ENCODE measurements at places on chromosomes 5 and 9.

- no peak for DNase-seq
Measured at GRCh38 chr5:133938929-133939328, 29.5 kb downstream of the C5orf15 start.

DNA sequence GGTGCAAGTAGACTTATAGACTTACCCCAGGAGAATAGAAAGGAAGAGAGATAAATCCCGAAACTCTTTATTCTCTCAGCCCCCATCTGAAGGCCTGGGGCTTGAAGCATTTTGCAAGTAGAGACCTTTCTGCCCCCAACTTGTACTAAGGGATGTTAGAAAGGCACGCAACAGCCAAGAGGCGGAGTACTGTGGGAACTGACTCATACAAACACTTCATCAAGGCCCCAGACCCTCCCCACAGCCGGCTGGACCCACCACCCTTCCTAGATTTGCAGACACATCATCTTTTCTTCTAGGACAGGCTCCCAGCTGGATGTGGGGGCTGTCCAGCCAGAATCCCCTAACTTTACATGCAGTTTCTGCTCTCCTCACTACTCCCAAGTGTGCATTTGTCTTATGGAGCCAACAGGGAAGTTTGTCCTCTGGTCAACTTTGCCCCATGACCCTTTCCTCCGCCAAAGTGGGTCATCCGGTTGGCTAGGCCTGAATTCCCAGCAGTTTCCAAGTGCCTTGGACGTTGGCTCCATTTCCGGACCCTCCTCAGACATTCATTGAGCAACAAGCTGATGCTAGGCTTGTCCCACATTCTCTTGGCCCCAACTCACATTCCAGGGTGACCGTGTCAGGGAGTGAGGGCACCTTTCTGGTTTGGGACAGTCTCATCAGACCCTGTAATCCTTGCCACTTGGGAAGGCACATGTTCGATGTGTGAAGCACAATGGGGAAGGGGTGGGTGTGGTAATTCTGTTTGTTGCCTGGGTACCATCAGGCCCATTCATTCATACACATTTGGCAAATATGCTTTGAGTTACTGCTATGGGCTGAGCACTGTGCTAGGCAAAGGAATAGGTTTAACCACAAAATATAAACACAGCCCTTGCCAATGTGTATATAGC lies 64.6 kb downstream of the ABLIM3 start:
- DNase-seq: no peak

GRCh38 chr9:73683862-73684591 lies 532.4 kb downstream of the ANXA1 start:
- no peak for DNase-seq

- DNase-seq: no peak
Measured at GRCh38 chr5:159317849-159318248, 12.4 kb downstream of the IL12B start.

- no peak for DNase-seq
Measured at GRCh38 chr5:134579284-134579771, 53.3 kb downstream of the SAR1B start.

- DNase-seq: no peak
Measured at GRCh38 chr5:59416451-59416850, 477.1 kb downstream of the PDE4D start.

DNA sequence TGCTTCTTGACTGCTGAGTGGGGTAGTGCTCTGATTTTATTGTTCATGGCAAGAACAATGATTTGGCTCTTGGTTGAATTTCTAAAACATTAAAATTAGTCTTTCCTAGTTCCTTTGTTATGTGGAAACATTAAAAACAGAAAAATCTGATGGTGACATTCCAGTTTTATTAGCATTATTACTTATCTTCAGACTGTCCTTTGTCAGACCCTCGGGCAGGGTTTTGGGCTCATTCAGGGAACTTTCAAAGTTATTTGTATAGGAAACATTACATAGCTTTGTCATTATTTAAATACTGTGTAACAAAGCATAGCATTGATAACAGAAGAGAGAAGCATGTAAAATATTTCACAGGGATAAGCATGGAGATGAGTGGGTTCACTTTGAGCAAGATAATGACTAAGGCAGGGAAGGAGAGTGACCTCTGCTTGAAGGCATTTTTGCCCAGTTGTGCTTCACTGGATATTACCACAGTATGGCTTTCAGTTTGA lies 119.9 kb downstream of the KDM4C start:
- DNase-seq: no peak

DNA sequence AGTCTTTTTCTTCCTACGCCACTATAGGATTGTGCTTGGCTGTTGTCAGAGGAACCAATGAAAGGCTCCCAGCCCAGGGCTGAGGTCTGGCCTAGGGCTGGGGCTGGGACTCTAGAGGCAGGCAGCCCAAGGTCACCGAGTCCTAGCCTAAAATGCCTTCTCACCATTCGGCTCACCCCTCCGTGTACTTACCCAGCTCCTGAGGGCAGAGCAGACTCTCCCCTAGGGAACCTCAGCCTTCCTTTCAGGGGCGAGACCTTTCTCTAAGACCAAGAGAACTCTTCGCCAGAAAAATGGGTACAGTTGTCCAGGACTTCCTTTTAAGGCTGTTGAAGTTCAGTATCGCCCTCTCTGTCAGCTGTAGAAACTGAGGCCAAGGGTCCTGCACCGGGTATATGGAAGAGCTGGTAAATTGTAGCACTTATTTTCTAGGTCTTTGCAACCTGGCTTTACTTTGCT lies 1.7 kb upstream of the SPRY4 start:
- no peak for DNase-seq

GRCh38 chr9:104682642-104683041 lies 11.7 kb upstream of the OR13D1 start:
- peak; percentile 2 for DNase-seq

DNA sequence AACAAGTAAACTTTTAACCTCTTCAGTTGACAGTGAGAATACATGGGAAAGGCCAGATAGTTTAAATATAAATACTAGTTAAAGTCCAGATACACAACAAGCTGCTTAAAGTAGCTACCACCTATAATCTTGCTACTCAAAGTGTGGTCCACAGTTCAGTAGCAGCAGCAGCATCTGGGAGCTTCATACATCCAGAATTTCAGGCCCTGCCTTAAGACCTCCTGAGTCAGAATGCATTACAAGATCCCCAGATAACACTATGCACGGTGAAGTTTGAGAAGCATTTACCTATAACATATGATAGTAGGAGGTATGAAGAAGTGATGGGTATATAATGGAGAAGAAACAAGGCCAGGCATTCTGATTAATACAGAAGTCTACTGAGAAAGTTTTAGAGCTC lies 244.5 kb downstream of the EFNA5 start:
- DNase-seq: no peak

DNA sequence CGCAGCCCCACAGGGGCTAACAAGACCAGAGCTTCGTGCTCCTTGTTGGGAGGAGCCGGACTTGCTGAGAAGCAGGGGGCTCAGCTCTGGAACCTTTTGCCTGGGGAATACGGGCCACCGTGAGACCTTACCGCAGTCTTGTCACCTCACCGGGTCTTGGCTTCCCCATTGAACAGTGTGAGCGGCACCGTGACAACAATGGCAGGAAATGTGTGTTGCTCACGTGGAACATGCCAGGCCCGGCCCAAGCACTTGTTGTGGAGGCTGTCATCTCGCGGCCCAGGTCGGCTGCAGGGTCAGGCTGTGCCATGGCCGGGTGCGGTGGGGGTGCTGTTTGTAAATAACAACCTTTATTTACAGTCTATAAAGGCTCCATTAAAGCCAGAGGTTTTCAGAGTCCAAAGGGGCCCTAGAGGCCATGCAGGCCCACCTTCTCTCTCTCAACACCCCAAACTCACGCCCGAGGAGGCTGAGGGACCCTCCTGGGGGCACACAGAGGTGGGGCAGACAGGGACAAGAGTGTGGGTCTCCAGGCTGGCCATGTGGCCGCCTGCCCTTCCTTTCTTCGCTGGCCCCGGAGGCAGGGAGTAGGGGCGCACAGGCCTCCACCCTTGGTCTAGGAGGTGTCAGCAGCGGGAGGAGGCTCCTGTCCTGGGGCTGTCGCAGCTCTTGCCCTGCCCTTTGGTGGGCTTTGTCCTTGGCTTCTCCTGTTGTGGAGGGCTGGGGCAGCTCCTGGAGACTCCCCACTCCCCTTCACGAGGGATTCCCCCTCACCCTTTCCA lies 79.7 kb downstream of the TSPAN17 start:
- no peak for DNase-seq

DNA sequence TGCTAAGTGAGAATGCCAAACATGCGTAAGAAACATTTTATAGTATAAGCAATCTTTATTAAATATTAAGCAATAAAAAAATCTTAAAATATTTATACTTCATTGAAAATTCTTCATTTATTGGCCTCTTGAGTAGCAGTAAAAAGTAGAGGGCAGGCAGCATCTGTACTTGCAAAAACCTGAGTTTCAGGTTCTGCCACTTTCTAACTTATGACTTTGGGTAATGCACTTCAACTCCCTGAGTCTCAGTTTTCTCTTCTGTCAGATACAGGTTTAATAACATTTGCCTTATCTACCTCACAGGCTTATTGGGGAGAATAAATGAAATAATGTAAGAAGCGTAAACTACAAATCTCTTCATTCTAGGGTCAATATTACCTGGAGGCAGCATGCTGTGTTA lies 19.8 kb upstream of the MCTP1 start:
- DNase-seq: peak; percentile 10

DNA sequence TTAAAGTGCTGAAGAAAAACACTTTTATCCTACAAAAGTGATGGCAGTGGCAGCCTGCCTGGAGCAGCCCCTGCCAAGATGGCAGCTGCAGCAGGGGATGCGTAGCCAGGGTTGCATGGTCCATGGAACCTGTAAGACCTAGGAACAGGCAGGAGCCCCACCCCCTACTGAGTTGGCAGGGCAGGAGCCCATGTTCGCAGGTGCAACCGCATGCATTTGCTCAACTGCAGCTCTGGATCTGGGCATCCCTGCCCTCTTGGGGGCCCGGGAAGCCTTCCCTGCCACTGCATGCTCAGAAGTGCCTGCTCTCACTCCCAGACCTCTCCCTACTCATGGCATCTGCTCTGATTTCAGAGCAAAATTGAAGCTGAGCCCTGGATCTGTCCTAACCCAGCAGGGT lies 779.6 kb downstream of the CDH18 start:
- no peak for DNase-seq

DNA sequence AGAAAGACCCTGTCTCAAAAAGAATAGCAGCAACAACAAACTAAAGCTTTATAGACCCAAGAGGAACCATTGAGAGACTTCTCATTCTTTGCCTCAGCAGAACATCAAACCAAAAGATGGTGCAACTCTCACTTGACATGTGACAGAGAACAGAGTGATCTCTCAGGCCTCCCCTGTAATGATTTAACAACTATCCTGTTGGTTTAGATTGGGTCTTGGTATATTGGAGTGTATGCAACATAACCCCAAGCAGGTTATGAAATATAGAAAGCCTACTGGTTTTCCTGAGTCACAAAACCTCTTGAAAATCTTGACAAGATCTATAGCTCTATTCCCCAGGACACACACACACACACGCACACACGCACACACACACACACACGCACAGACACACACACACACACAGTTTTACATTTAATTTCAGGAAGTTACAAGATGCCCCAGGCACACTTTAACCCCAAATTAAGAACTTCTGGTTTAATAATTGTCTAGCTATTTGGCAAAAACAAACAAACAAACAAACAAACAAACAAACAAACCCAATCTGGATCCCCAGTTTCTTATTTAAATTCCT lies 6.5 kb upstream of the FGF1 start:
- DNase-seq: no peak

DNA sequence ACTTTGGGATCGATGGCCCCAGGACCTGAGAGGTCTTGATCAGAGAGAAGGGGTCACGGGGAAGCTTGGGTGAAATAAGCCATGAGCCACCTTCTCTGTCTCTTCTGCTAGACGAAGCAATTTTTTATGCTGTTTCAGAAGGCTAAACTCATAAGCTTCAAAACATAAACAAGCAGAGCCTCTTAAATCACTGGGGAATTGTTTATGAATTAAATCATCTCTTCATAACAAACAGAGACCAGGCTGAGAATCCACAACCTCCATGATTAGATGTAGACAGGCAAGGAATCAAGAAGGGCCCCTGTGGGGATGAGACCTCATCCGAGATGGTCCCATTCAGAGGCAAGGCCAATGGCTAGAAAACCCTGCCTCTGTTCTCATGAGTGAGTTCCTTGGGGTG lies 21.7 kb upstream of the TCOF1 start:
- no peak for DNase-seq

DNA sequence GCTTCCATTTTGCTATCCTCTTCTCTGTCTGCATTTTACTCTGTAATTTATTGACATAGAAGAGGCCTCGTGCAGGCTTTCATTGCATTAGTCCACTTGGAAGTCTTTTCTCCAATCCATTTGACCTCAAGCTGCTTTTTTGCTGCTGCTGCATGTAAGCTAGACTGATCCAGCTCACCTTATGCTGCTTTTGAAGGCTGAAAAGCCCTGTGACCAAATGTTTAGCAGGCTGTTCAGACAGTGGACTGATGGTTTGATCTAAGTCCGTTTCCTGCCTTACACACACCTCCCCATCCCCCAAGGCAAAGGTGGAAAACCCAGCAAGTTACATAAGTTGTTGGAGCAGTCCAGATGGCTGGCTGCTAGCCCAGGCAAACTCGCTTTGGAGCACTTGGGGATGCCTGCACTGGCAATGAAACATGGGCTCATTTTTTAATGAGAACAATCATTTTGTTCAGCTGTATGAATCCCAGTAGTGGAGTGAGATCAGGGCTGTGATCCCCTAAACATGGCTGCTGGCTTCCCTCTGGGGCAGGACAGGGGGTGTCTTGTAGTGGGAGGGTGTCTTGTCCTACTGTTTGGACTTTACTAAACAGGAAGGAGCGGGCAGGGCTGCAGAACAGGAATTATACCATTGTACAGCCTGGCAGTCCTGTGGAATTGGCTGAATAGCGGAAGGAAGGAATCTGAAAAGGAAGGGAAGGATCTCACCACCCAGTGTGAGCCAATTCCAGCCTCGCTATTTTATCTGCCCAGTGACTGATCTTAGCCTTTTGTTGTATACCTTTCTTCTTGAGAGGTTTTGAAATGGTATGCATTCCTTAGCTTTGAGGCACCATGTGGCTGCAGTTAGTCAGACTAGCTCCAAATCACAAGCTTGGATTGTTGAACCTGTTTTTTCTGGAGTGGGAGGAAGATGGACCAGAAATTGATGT lies 212.0 kb downstream of the ARHGAP26 start:
- peak; percentile 58 for DNase-seq

DNA sequence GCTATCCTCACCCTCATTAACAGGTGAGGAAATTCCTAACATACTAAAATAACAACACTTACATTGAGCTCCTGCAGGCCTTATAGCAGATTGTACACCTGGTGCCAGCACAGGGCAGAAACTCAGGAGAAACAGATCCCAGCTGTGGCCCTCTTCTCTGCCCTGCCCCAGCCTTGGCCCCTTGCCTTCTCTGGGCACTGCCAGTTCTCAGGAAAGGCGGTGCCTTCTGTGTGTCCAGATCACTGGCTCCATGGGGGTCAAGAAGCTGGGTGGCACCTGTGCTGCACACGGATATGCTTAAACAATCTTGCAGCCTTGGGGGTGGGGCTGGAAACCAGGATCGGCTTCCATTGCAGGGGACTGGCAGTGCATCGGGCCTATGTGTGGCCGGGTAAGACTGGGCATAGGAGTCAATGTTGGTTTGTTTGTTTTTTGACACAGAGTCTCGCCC lies 19.3 kb downstream of the KYAT1 start:
- no peak for DNase-seq

Data from NCI-H510A (cell line).